B cell (primary cell): ENCODE measurements at places on chromosomes 4 and X. TPM values are rescaled to one million over a fixed set of nuclear protein-coding genes. Genes with fewer than 3 reads are reported as not detected.

DNA sequence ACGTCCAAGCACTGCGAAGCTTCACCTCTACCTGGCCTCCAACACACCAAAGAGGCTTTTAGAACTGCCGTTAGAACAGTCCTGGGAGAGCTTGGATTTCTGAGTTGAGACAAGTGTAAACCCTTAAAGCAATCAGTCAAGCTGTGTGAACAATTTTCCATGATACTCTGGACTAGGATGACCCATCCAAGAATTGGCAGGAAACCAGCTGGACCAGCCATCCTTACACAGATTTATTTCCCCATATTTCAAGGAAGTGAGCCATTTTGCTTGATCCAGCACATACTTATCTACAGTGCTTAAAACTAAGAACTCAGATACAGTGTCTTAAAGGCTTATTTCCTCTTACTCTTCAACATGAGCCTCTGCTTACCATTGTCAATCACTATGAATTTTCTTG lies 340.7 kb upstream of the HS3ST1 start:
- DNase-seq = no peak

DNA sequence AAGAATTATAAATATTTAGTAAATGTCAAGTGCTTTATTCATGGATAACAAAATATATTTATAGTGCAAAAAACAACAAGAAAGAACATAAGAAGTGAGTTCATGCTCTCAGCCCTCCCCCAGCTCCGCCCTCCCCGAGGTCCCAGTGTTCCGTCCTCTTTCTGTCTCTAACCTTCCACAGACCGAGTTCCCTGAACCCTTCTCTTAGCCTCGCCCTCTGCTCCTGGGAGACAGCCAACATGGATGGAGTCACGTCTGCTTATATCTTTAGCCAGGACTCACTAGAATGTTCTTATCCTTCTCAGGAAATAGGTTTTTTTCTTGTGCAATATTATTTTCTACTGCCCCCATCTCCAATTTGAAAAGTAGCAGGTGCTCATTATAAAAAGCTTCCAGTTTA lies 40.1 kb upstream of the HELT start:
- DNase-seq = no peak

RNF150 gene
- polyA plus RNA-seq = not detected in 2 replicates

DNA sequence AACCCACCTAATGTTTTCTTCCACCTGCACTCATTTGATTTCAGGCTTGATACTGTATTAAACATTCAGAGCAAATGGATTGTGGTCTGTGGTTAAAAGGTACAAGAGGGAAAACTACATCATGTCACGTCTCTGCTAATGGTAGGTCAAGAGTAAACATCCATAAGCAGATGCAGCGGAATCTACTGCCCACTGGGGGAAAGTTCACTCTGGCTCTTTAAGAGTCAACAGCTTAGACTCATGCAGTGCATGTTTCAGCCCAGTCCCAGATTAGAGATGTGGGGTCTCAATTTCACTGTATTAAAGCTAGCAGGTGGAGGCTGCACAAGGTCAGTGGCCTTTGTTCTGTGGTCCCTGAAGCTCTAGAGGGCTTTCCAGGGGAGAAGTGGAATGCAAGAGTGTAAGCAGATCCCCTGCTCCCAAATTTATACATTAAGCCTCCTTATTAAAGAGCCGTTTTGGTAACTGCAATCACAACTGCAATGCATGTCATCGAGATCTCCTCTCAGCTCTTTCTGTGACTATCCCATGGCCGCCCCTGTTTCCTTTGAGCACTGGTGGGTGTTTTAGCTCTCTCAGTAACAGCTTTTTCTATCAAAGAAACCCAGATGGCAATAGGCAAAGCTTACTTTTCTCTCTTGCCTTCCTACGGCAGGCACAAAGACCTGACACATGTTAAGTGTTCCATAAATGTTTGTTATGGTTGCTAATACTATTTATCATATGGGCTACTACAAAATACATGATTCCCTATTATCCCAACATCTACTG lies 53.4 kb downstream of the LDB2 start:
- no peak for DNase-seq

DNA sequence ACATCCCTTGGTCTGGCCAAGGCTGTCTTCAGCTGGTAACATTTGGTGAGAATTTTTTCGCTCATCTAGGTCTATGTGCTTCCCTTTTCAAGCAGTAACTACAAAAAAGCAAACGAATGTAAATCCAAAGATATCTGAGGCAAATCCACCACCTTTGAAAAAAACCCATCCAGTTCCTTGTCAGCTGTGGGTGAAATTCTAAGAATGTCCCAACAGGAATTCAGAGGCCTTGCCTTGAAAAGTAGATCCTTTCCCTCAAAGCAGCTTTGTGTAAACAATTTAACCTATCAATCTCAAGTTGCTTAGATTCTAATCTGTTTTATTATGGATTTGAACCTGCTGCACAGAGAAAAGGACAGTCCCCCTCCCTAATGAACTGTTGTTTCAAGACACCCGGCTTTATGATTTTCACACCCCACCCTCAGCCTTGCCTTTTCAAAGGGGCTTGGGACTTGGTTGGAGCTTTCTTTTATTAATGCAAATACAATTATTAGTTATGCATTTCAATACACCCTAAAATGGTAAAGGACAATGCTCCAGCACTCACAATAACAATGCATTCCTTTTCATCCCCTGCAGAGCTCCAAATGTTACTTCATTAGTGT lies 166.6 kb downstream of the LDB2 start:
- no peak for DNase-seq

DUX4 gene
- not detected in 2 replicates for polyA plus RNA-seq

- DNase-seq = peak; percentile 72
Observed at GRCh38 chr4:37682701-37683401, 3.3 kb downstream of the RELL1 start.

VCX gene
- polyA plus RNA-seq = not detected in 2 replicates

GRCh38 chrX:5852941-5853340 lies 375.7 kb downstream of the NLGN4X start:
- DNase-seq = no peak

- no peak for DNase-seq
Observed at GRCh38 chrX:20973038-20973437, 401.2 kb upstream of the CNKSR2 start.

GRCh38 chr4:89249716-89250361 lies 57.8 kb downstream of the GPRIN3 start:
- DNase-seq = no peak

DNA sequence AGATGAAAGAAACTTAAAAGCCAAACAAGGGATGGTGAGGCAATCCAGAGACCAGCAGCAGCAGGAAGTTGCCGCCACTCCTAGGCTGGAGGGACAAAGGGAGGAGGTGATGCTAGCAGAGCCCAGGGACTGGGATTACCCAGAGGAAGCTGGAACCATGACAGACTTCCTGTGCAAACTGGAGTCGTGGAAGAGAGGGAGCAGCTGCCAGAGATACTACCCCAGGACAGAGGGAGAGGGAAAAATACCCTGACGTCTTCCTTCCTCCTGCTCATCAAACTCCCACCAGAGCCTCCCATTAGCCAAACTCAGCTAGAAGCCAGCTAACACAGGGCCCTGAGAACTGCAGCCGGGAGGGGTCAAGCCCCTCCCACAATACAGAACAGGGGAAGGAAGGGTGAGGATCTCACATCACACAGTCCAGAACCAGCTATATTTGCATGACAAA lies 101.2 kb upstream of the KLF3 start:
- DNase-seq = no peak

DNA sequence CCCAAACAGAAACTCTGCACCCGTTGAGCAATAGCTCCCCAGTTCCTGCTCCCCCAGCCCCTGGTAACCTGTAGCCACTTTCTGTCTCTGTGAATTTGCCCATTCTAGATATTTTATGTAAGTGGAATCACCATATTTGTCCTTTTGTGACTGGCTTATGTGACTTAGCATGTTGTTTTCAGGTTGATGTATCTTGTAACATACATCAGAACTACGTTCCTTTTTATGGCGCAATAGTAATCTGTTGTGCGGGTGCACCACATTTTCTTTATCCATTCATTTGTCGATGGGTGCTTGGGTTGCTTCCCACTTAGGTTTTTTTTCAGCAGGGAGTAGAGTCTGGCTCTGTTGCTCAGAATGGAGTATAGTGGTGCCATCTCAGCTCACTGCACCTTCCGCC lies 6.6 kb upstream of the PDZD4 start:
- no peak for DNase-seq

GUCY1B1 gene
- polyA plus RNA-seq = 0.09 and 0.23 TPM in 2 replicates

SPATA4 gene
- not detected in 2 replicates for polyA plus RNA-seq

DNA sequence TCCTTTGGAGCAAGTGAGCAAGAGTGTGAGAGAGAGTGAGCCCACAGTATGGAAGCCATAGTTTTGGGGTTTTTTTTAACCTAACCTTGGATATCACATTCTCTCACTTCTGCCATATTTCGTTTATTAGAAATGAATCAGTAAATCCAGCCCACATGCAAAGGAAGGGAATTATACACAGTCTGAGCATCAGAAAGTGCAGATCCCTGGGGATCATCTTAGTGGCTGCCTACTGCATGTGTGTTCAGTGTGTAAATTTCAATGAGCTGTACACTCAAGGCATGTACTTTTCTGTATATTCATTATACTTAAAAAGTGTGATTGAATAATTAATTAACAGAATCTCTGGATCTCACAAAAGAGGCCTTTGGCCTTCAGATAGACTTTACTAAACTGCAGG lies 133.8 kb upstream of the PRPS2 start:
- DNase-seq = no peak

GRCh38 chr4:152680988-152681603 lies 1.3 kb upstream of the TMEM154 start:
- no peak for DNase-seq

- no peak for DNase-seq
Observed at GRCh38 chrX:136650811-136651210, 2.9 kb downstream of the CD40LG start.

DRD5 gene
- not detected in 2 replicates for polyA plus RNA-seq

ATP1B4 gene
- not detected in 2 replicates for polyA plus RNA-seq

- peak; percentile 26 for DNase-seq
Observed at GRCh38 chrX:40573763-40574162, 7.0 kb upstream of the ATP6AP2 start.

PLP1 gene
- polyA plus RNA-seq = not detected in 2 replicates

GRCh38 chr4:164874789-164875188 lies 2.2 kb upstream of the APELA start:
- DNase-seq = no peak

DNA sequence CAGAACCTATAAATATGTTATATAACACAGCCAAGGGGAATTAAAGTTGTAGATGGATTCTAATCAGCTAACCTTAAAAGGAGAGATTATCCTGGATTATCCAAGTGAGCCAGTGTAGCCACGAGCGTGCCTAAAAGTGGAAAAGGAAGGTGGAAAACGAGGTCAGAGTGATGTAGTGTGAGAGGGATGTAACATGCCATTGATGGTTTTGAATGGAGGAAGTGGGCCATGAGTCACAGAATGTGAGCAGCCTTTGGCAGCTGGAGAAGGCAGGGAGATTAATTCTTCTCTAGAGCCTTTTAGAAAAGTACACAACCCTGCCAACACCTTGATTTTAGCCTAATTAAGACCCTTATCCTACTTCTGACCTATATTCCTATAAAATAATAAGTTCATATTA lies 149.1 kb downstream of the SLC39A8 start:
- DNase-seq = no peak

DNA sequence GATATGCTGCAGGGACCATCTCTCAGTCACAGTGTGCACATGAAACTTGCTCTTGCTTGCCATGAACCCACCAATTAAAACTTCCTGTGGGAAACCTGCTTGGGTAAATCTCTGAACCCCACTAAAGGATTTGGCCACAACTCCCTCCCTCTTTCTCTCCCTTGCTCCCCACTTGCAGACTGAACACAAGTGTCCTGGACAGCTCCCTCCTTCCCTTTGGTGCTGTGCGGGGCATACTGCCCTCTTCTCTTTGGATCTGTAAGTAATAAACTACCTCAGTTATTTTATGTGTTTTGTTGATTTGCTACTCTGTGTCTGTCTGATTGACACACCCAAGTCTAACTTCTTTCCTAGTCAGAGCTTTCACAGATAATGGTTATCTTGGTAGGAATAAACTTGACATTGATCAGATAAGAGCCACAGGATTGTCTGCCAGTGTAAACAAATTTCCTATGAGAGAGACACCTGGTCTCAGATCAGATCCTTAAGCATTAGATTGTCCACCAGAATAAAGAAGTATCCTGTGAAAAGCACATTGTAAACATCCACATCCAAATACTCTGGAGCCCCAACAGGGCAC lies 41.8 kb downstream of the SULT1E1 start:
- no peak for DNase-seq

DNA sequence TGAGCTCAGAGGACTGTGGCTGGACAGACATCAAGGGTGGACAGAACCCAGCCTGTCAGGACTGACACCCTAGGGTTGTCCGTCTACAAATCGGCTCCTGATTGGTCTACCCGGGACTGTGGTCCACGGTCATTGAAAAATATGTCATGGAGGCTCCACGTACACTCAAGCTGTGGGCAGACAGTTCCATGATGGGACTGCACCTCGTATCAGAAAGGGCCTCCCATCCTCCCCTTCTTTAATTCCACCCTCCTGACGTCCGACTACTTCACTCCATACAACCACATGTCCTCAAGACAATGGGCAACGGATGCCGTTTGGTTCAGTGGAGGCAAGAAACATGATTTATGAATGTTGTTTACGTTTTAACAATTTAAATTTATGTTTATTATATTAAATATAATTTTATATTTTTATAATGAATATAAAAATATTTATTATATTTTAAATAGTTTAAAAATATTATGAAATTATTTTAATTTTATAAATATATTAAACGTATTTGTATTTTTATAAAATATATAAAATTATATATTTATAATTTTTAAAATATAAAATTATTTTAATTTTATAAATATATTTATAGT lies 58.0 kb upstream of the SHOX start:
- no peak for DNase-seq

DNA sequence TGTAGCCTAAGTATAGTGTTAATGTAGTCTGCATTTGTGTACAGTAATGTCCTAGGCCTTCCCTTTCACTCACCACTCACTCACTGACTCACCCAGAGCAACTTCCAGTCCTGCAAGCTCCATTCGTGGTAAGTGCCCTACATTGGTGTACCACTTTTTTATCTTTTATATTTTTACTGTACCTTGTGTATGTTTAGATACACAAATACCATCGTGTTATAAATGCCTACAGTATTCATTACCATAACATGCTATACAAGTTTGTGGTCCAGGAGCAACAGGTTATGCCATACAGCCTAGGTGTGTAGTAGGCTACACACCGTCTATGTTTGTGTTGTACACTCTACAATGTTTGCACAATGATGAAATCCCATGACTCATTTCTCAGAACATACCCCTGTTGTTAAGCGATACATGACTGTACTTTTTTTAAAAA lies 15.4 kb downstream of the TSPAN5 start:
- no peak for DNase-seq

TIGD4 gene
- polyA plus RNA-seq = 0.04 and 0.06 TPM in 2 replicates

GRCh38 chr4:172656055-172656454 lies 512.6 kb upstream of the GALNT7 start:
- DNase-seq = no peak

VCX3B gene
- not detected in 2 replicates for polyA plus RNA-seq

DNA sequence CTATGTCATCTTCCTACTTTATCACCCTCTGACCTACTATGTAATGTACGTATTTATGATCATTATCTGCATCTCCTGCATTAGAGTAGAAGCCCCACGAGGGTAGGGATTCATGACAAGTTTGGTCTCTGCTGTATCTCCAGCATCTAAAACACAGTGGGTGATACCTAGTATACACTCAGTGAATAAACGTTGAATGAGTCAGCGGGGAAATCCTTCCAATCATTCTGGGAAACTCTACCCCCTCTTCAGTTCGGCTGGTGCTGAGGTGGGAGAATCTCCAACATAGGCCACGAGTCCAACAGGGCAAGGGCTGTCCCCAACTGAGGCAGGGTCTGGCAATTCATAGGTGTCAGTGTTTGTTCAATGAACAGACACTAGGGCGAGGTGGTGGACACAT lies 74.4 kb upstream of the EFNB1 start:
- DNase-seq = no peak

XPNPEP2 gene
- polyA plus RNA-seq = 0.14 and 0.31 TPM in 2 replicates
